ENCODE measurements at places on chromosomes 5 and 9.

GRCh38 chr5:170536525-170536924, 32.7 kb downstream of the KCNIP1 start:
- DNase-seq: no peak

DNA sequence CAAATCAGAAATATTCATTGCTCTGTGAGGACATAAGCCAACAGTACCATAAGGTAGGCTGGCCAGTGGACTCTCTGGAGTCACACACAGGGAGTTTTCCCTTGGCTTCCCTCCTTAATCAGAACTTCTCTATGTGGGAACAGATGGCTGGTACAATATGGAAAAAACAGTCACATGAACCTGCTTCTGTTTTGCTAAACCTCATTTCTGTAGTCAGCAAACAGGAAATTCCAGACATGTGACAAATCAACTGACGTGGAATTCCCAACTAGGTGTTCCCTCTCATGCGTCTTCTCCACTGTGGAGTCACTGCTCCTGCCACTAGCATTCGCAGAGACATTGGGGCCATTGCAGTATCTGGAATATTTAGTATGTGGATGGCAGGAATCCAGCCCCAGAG, 617.6 kb downstream of the KIF4B start:
- peak; percentile 0 for DNase-seq

DNA sequence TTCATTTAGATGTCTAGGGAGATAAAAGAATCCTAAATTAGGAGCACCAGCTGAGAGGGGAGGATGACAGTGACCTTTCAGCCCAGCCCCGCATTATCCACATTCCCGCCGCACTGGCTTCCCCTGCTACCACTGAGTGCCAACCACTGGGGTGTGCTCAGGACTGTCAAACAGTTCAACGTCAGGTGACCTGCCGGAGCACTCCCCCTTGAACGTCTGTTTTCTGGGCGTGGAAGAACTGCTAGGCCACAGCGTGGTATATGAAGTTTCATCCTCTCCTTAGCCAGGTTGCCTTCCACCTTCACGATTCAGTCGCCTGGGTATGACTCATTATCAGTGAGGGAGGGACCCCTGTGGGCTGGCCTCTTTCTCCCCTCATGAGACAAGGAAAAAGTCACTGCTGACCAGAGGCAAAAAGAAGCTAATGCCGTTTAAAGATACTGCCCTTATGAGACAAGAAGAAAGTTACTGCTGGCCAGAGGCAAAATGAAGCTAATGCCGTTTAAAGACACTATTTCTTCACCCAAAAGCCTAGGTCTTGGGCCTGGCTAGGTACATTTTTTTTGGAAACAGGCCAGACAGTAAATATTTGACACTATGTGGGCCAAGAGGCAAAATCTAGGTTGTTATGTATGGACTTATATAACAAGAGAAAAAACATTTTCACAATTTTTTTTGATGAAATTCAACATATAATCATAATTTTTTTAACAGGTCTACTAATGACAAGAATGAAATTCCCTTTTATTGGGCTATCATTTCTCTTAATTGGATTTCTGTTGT, 4.6 kb downstream of the NMRK1 start:
- DNase-seq: no peak

DNA sequence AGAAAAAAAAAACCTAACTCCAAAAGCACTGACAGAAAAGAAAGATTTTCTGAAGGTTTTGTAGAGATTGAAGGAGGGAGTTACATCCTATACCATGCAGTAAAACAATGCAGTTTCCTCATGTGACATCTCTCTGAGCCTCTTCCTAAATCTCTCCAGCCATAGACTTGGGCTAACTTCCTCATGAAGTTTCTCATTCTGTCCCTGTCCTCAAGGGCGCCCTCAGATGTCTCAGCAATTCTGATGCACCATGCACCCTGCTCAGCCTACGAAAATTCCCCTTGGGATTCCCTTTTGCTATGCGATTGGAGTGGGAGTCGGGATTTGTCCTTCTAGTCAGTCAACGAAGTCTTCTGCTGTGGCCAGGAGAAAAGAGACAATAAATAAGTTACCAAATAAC, 68.9 kb downstream of the FAT2 start:
- DNase-seq: no peak

- DNase-seq: no peak
Measured at GRCh38 chr9:12922224-12922866, 147.5 kb downstream of the LURAP1L start.

GRCh38 chr9:134224567-134225093, 60.3 kb upstream of the RNU6ATAC start:
- DNase-seq: no peak

GRCh38 chr9:21974722-21975409, 19.3 kb downstream of the CDKN2A start:
- peak; percentile 59 for DNase-seq

GRCh38 chr9:122248448-122248865, 16.2 kb downstream of the RBM18 start:
- DNase-seq: no peak

DNA sequence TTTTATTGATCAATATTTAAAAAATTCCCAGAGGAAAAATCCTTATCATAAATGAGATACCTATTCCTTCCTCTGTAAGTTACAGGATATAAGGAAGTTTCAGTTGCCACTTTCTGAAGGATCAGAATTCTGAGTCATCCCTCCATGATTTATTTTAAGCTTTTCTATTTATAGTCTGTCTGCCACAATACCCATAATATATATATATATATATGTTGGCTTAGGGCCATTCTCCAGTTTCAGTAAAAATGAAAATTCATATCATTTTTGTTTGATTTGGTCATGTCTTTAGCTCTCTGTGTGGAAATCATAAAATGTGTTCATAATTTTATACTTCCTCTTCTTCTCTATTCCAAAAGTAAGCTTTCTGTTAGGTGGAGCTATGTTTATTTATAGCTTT, 215.8 kb upstream of the CYLC2 start:
- DNase-seq: no peak

All from fibroblast of villous mesenchyme (primary cell).